ENCODE measurements at places on chromosomes 12 and 14.

DNA sequence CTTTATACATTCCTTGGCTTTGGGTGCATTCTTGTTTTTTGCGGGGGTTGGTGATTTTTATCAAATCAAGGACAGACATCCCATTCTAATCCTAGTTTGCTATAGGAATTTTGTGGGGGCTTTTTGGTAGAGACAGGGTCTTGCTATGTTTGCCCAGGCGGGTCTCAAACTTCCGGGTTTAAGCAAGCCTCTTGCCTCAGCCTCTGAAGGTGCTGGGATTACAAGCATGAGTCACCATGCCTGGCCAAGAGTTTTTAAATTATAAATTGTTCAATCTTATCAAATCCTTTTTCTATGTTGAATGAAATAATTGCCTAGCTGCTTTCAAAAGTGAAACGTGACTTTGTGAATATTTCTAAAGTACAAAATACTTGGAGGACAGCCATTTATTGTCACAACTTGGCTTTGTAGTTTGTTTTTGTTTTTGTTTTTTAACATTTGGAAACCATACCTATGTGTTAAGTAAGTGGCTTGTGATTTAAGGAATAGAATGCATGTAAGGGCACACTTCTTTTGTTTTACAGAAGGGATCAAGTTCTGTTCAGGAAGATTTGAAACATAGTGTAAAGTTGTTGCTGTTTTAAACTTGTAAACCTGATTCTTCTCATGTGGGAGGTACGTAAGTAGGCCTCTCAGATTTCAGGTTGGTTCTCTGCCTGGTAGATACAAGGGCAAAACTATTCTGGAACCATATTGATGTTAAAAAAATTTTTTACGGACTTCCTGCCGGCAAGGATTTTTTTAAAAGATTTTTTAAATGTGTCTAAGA, 13.4 kb downstream of the MARK3 start:
- no peak for DNase-seq

- peak; percentile 70 for DNase-seq
Measured at GRCh38 chr12:122834104-122834920, 945 bp upstream of the HIP1R start.

GRCh38 chr12:132222096-132222807, 78.0 kb downstream of the NOC4L start:
- DNase-seq: peak; percentile 36

DNA sequence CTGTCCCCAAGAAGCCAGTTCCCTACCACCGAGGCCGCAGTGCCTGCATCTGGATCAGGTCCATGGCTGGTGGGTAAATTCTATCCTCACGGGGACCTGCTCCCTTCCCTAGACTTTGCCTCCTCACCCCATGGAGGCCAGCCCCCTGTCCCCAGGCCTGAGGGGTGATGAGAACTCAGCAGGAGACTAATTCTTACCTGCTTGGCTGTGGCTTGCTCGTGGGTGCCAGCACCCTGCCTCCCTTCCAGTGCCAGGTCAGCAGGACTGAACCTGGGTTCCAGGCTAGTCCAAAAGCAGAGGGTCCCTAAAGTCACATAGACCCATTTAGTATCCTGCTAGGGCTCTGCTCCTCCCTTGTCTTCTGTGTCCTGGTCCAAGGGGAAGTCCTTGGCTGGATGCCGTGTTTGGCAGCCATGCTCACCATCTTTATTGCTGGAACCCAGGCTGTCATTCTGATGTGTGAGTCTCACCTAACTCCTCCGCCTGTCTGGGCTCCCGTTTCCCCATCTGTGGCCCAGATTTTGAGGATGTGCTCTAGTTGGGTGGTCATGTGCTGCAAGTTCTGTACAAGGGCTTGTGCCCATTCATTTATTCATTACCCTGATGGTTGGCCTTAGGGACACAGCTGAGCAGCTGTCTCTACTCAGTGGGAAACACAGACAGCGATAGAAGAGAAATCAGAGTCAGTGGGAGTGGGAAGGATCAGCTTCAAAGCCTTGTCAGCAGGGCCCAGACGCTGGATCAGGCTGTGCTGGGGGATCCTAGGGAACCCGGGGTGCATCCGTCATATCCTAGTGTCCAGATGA, 949 bp downstream of the PLBD2 start:
- DNase-seq: peak; percentile 55

DNA sequence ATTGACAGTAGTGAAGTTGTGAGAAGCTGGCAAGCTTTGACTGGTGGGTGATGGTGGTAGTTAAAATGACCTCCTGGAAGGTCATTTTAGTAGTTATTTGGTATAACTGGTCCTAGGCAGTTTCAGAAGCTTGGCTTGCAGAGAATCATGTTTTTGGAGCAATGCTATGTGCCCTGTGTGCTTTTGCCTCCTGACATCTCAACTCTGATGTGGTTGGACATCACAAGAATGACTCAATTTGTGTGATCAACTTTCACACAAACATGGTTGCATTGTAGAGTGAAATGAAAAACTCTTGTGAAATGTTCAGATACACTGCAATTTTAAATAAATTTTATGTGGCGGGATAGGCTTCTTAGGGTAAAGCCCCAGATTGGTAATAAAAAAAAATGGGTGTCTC, 8.3 kb upstream of the ABCD2 start:
- no peak for DNase-seq

Data from AG08396 (cell line).